ENCODE measurements at places on chromosomes 11 and 22.

- DNase-seq, result no peak
Measured at GRCh38 chr11:64923151-64923661, 1.3 kb upstream of the PPP2R5B start.

DNA sequence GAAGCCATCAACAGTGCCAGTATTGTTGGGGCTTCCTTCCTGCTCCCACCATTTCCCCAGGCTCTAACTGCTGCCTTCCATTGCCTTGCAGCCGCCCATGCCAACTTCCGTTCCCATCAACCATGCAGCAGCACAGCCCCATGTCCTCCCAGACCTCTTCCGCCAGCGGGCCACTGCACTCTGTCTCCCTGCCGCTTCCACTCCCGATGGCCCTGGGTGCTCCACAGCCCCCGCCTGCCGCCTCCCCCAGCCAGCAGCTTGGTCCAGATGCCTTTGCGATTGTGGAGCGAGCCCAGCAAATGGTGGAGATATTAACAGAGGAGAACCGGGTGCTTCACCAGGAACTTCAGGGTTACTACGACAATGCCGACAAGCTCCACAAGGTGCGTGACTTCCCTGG is 53.3 kb downstream of the AMOTL1 start:
- no peak for DNase-seq

DNA sequence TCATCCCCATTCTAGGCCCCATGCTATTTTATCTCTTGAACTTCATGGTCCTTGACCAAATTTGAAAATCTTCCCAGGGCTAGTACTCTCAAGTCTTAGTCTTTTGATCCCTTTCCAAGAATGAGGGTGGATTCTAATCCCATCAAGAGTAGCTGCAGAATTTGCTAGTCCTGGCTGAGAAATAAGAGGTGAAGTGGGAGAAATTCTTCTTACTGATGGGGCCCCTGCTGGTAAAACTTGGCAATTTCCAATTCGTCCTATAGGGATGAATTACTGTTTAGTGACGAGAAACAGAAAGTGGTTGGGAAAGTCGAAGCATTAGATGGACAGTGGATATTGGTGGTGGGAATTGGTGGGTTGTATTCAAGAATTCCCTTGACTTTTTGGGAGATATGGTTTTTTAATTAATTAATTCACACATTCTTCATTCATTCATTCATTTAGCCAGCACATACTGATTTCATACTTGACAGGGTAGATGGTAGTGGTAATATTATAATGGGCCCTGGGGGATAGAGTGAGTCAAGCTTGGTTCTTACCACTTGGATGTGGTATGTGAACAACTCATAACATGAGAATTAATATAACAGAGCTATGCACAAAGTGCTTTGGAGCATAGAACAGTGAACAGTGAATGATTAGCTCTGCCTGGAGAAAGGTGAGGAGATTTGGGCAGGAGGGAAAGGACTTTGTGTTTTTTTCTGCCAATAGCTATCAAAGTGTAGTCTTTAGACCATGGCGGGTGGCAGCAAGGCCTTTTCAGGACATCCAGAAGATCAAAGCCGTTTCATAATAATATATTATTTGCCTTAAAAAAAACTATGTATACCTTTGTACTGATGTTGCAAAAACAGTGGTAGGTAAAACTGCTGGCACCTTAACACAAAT is 103.8 kb downstream of the STIM1 start:
- DNase-seq, result peak; percentile 78

DNA sequence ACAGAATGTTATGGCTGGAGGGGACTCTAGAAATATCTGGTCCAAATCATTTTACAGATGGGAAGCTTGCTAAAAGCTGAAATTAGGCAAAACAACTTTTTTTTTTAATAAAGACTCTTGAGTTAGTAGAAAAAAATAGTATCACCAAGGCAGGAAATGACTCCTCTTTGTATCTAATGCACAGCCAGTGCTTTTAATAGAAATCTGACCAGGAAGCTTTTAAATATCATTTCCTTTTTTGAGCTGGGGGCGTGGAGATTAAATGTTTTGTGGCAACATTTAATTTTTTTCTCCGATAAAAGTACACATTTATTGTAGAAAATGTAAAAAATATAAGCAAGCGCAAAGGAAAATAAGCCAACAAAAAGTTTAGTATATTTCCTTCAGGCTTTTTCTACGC is 22.5 kb downstream of the TRAF6 start:
- no peak for DNase-seq

- no peak for DNase-seq
Measured at GRCh38 chr22:29081517-29082236, 8.8 kb downstream of the KREMEN1 start.

GRCh38 chr11:41609511-41609910 is 150.1 kb upstream of the LRRC4C start:
- no peak for DNase-seq

DNA sequence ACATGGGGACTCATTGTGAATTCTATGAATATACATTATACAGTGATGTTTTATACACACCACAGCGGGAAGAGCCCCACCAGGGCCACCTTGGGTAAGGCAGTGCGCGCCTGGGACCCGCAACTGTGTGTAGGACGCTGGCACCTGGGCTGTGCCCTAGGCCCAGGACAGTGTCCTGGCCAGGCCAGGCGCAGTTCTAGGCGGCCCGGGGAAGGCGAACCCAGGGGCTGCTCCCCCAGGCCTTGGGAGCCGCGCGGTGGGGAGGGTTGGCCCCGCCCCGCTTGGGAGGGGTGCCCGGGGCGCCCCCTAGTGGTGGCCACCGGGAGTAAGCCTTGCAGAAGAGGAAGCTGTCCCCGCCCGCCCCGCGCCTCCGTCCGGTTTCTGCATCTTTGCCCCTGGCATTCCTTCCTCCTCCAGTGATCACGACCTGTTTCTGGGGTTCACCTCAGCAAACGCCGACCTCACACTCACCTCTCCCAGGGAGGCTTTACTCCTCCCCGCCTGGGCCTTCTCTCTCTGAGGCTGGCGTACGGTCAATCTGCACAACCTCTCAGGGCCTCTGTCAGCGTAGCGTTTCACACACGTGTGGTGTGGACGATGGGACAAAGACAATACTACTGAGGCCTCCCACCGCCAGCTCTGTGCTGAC is 9.5 kb upstream of the EHD1 start:
- peak; percentile 56 for DNase-seq

- peak; percentile 80 for DNase-seq
Measured at GRCh38 chr22:27226666-27227065, 569.3 kb downstream of the MIAT start.

- DNase-seq, result no peak
Measured at GRCh38 chr11:131662317-131662972, 292.0 kb downstream of the NTM start.

DNA sequence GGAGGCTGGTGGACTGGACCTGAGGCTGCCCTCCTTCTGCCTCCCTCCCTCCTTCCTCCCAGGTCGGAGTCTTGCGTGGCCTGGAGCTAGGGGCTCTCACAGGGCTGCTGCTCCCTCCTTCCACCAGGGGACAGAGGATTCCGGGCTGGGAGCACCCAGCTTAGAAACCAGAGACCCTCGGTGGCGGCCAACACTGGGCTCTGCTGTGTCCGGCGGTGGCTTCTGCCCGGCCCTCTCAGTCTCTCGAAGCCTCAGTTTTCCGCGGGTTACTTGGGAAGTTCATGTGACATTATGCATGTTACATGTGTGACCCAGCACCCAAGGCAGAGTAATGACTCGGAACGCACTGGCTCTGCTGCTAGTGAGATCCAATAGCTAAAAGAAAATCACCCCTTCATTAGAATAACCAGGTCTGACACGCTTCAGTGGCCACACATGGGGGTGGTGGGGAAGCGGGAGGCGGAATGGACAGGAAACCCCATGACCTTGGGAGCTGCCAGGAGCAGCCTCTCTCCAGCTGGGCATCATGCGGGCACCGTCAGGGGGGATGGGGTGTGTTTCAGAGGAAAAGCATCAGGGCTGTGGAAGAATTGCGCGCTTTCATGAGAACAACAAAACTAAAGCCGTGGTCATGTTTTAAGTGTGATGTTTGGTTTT is 5.9 kb upstream of the MRGPRG start:
- DNase-seq, result no peak

DNA sequence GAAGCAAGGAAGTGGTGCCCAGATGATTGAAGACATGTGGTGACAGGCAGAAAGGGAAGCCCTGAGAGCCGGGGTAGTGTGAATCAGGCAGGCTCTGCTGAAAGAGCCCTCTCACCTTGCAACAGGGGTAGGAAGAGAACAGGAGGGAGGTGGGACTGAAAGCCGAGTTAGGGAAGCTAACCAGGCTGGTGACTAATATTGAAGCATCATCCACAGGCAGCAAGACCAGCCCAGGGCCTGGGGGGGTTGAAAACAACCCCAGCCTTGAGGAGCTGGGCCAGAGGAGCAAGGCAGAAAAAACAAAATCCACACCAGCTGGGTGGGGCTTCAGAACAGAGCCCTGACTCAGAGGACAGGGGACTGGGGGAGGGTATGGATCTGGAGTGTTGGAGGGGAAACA is 35.0 kb upstream of the CRTAM start:
- peak; percentile 92 for DNase-seq

DNA sequence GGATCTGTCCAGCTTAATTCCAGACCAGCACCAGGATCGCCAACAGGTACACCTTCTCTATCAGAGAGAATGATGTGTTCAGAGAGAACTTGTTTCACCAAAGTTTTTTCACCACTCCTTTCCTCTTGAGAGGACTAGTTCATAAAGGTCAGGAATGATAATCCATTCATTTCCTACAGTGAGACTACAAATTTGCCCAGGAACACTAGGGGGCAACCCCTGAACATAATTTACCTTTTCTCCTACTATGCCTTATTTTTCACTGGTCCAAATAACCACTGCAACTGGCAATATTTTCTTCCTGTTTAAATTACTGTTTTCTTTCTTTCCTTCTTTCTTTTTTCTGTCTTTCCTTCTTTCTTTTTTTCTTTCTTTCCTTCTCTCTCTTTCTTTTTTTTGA is 22.5 kb downstream of the CAVIN3 start:
- DNase-seq, result peak; percentile 26

DNA sequence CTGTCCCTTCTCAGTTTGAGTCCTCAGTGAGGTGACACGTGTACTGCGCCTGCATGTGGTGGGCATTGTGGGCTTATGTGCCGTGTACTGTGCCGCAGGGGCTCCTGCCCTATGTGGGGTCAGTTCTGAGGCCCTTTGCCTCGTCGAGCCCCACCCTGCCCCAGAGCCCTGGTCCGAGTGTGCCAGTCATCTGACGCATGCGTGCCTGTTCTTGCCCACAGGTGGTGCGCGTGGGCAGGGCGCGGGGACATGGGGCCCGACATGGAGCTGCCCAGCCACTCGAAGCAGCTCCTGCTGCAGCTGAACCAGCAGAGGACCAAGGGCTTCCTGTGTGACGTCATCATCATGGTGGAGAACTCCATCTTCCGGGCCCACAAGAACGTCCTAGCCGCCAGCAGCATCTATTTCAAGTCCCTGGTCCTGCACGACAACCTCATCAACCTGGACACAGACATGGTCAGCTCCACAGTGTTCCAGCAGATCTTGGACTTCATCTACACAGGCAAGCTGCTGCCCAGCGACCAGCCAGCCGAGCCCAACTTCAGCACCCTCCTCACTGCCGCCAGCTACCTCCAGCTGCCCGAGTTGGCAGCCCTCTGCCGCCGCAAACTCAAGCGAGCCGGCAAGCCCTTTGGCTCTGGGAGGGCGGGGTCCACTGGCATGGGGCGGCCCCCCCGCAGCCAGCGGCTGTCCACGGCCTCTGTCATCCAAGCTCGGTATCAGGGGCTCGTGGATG is 22.3 kb upstream of the TMEM191C start:
- DNase-seq, result no peak

DNA sequence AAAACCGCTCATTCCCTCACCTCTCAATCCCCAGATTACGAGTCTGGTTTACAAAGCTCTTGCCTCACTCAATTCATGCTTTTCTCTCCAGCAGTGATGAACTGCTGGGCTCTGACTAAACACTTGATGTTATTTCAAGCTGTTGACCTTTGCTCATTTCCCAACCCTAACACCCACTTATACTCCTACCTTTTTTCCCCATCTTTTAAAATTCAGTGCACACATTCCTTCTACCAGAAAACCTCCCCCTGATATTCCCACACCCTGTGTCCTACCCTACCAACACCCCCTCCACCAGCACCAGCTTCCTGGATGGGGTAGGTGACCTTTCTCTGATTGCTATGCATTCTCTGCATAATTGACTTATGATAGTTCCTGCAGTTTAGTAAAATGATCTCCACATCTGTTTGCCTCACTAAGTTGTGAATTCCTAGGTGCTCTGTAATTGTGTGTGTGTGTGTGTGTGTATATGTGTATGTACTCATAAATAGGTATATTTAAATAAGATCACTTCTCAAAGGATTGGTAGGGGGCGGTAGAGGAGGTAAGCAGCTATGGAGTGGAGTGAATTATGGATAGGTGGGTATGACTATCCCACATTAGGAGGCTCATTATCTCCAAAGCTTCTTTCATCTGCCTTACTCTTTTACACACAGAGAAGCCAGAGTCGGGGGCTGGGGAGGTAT is 842 bp downstream of the HEPACAM start:
- peak; percentile 20 for DNase-seq

DNA sequence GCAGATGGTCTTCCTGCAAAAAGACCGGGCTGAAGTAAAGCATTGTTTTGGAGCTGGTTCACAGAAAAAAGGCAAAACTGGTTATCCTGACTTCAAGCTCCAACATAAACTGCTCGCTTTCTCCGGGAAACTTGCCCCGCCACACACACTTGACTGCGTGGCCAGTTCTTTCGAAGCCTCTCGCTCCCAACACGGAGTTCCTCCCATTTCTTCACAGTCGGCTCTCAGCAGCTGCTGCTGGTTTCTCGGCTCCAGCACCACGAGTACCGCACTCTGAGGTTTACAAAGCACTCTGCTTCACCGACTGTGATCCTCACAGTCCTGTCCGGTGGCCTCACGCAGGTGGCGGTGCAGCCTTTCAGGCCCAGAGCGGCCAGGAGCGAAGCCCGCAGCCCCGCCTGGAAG is 264 bp downstream of the CHEK1 start:
- DNase-seq, result no peak

DNA sequence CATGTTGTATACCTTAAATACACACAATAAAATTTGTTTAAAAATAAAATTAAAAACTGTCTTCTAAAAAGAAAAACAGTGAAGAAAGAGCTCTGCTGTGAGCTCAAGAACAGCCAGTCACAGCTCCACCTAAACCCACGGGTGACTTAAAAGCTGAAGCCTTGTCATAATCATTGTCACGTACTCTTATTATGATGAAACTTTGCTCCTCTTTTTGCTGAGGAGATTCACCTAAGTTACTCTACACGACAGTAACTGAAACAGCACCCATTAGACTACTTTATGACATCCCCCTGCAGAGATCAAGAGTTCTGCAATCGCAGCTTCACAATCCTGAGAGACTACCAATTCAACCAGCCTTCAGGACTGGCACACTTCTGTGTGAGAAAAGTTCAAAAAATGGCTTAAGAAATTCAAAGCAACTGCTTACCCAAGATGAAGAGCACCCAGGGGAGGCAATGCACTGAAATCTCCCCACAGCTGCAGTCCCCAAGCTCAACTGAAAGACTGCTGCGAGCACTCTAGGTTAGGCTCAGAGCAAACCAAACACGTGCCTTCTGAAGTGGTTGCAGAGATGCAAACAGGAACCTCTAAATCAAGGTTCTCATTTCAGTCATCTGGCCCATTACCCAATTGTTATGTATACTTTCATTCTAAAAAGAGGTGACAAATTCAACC is at the start of gene JAML:
Gene JAML, minus strand, starts transcription at position 501 of the 678 bp plus-strand sequence. CDS start 10,145 bp downstream, outside the sequence.
- DNase-seq, result no peak

- peak; percentile 27 for DNase-seq
Measured at GRCh38 chr11:10975287-10975721, 117.5 kb upstream of the ZBED5 start.

Data from RPMI7951 (cell line).